Stimulated activated CD4-positive, alpha-beta T cell treated with anti-CD3 and anti-CD28 coated beads, Interleukin-2, amount 100 ng/mL, for 48 hours (primary cell): ENCODE measurements at places on chromosomes 7 and 10.

GRCh38 chr10:116948530-116948870, 56.5 kb downstream of the SHTN1 start:
- DNase-seq, result no peak

DNA sequence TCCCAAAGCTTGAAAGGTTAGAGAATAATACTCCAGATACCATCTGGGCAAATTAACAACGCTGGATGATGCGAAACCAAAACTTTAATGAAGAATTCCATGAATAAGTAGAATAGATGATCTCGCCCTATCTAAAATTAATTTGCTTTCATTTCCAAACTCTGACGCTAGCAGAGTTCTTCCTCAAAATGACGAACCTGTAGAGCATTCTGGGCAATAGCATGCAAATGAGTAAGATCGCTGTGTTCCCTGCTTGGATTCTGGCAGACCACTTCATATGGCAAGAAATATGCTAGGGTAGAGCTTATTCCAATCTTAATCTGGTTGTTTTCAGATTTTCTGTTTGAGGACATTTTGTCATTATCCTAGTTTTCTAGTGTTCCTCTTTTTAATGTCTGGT, 36.1 kb upstream of the SMNDC1 start:
- no peak for DNase-seq

GRCh38 chr10:43308515-43308914, 41.6 kb upstream of the RASGEF1A start:
- no peak for DNase-seq

DNA sequence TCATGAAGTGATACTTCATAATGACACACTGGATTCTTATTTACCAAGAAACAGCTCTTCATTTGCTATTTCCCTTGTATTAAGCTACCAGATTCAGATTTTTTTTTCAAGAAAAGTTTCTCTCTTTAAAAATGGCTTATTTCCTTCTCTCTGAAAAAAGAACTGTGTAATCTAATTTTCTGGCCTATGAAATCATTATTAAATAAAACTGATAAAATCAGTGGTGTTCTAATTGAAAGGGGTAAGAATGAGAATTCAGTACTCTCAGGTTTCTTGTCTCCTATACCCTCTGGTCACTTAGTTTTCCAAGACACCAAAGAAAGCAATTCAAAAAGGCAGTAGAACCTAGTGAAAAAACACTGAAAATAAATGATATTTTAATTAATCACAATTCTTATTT, 10.3 kb downstream of the JMJD1C start:
- no peak for DNase-seq
